Activated gamma-delta T cell treated with anti-CD3 and anti-CD28 coated beads, Interleukin-2, amount 50 U/mL, for 16 hours (primary cell): ENCODE measurements at places on chromosomes 12 and 14.

DNA sequence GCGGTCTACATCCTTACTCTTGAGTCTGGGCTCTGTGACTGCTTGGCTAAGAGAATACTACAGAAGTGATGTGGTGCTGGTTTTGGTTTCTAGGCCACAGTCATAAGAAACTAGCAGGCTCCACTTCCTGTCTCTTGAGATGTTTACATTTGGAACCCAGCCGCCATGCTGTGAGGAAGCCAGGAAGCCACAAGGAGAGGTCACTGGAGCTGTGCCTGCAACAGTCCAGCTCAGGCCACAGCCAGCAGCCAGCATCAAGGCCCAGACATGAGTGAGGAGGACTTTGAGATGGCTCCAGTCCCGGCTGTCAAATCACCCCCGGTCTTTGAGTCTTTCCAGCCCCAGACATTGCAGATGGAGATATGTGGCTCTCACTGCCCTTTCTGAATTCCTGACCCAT lies 12.9 kb upstream of the FAM181A start:
- DNase-seq, result no peak

GRCh38 chr12:75020068-75020557 lies 189.5 kb downstream of the KCNC2 start:
- DNase-seq, result no peak

- no peak for DNase-seq
Measured at GRCh38 chr12:87704374-87704773, 324.8 kb downstream of the C12orf50 start.

GRCh38 chr12:120684523-120684932 lies 2.4 kb upstream of the MLEC start:
- DNase-seq, result no peak

DNA sequence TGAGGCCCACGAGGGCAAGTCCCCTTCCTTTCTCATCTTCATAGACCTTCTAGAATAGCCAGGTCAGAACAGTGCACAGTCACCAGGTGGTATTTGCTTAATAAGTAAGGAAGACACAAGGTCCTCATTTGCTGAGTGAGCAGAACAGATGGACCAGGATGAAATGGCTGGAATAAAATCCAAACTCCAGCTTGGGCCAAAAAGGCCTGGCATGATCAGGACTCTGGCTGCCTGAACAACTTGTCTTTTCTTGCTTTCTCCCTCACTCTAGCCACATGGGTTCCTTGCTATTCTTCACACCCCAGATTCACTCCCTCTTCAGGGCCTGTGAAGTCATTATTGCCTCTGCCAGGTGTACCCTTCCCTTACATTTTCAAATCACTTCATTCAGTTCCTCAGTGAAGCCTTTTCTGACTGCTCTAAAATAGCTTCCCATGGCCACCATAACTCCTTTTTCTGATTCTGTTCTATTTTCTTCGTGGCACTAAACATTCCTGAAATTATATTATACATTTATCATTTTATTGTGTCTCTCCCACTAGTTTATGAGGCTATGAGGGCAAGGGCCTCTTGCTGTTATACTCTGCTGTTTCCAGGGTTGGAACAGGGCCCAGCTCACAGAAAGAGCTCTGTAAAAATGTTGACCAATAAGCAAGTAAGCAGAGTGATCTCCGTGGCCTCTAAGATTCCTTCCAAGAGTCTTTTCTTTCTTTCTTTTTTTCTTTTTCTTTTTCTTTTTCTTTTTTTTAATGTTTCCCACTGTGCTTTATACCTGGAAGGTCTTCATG lies 150.8 kb downstream of the TTC8 start:
- no peak for DNase-seq

GRCh38 chr12:52144512-52145227 lies 47.1 kb downstream of the KRT80 start:
- no peak for DNase-seq

GRCh38 chr14:96594961-96595360 lies 92.8 kb downstream of the PAPOLA start:
- DNase-seq, result no peak

DNA sequence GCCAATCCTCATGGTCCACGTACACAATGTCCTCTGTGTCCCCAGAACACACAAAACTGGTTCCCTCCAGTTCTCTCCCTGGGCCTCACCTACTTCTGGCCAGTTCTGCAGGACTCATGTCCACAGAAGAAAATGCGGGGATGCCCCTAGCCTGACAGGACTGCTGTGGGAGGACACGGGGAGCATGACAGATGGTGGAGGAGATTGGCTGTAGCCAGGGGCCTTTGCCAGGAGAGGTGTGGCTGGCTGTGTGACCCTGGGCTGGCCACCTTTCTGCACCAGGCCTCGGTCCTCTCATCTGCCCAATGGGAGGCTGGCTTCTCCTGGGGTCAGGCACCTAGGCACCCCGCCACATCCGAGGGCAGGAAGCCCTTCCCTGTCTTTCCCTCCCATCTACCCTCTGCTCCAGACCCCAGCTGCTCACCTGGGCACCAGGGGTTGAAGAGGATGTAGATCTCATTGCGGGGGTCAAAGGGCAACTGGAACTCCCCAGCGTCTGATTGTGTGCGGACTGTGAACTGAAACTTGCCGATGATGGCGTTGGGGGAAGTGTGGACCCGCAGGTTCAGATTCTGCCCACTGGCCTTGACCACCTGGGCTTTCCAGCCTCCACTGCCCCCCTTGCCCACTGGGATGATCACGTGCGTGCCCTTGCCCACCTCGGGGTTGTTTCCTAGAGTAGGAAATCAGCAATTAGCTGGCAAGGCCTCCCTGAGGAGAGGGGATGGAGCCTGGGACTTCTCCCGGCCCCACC lies 2.8 kb downstream of the TGM1 start:
- no peak for DNase-seq

- DNase-seq, result no peak
Measured at GRCh38 chr14:60845523-60845922, 111.0 kb downstream of the MNAT1 start.

DNA sequence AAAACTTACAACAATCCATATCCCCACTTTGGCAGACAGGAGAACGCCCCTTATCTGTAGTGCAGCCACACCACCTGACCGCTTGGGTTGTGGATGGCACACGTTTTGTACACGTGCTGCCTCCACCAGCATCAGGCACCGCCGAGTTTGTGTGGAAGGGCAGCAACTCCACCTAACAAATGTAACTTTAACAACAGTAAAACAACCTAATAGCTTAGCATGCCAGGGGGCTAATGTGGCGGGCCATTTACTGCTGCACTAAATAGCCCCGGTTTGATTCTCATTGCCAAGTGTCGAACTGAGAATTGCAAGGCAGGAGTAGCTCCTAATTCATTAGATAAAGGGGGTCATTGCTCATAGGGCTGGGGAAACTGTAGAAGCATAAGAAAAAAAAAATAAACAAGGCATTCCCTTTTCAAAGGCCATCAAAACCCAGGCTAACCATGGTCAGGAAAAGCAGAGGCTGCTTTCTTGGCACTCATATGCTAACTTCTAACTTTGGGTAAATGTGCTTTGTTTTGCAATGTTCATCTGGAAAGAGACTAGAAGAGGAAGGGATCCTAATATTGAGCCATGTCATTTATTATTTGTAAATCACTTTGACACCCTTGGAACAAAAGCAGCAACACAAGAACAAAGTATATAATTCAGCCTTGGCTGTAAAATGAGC lies 279.7 kb upstream of the SOX5 start:
- no peak for DNase-seq

GRCh38 chr14:36295642-36296627 lies 24.5 kb downstream of the MBIP start:
- DNase-seq, result no peak

DNA sequence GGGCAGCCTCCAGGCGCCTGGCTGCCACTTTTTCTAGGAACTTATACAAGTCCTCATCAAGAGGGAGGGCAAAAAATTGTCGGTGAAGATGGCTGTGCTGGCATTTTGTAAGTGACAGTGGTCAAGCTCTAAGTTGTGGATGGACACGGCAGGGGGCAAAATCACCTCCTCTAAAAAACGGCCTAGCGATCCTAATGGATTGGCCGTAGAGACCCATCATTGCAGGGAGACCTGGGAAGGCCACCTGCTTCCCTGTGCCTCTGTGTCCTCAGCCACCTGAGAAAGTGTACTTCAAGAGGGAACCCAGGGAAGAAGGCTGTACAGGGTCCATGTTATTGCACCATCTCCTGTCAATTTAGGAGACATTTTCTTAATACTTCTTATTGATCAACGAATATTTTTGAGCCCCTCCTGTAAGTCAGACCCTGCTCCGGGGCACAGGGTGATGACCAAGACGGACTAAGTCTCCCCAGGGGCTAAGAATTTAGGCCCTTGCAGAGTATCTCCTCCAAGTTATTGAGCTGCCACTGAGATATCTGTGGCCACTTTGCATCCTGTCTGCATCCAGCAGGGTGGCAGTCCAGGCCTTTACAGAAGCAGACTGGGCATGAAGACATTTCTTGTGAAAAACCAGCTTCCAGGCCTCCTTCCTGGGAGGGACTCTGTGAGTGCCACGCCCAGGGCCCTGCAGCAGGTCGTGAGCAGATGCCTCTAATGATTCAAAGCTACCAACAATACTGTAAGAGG lies 40.5 kb downstream of the PSMA6 start:
- no peak for DNase-seq
